ENCODE measurements at places on chromosomes 3 and 15.

- no peak for DNase-seq
Observed at GRCh38 chr3:131427226-131427625, 45.7 kb downstream of the NUDT16 start.

GRCh38 chr15:67127965-67128364, 62.6 kb downstream of the SMAD3 start:
- no peak for DNase-seq

- no peak for DNase-seq
Observed at GRCh38 chr15:77421370-77421700, 647 bp downstream of the HMG20A start.

DNA sequence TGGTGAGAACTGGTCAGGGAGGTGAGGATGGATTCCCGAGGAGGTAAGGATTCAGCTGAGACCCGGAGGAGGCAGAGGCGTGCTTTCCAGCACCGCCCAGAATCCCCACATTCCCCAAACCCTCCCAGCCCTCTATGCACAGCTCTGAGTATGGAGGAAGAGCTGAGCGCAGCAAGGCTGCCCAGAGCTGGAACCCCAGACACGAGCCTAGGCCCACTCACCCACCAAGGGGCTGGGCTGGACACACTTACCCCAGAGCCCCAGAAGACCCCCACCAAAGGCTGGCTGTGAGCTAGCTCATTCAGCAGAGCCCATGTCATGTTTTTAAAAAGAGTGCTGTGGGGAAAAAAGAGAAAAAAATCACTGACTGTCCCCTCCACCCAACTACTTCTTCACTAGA, 271.5 kb downstream of the XXYLT1 start:
- no peak for DNase-seq

GRCh38 chr3:190615607-190616006, 101.7 kb downstream of the IL1RAP start:
- DNase-seq: no peak

GRCh38 chr3:59866076-59866475, 816.3 kb upstream of the CFAP20DC start:
- no peak for DNase-seq

- DNase-seq: no peak
Observed at GRCh38 chr3:183291497-183292031, 38.5 kb downstream of the B3GNT5 start.

GRCh38 chr3:40116478-40117177, 192.9 kb upstream of the EIF1B start:
- DNase-seq: no peak

GRCh38 chr3:54427501-54427900, 305.1 kb downstream of the CACNA2D3 start:
- no peak for DNase-seq

- DNase-seq: no peak
Observed at GRCh38 chr3:164467007-164467406, 611.3 kb downstream of the SI start.

GRCh38 chr3:79175870-79176269, 591.9 kb downstream of the ROBO1 start:
- DNase-seq: no peak

DNA sequence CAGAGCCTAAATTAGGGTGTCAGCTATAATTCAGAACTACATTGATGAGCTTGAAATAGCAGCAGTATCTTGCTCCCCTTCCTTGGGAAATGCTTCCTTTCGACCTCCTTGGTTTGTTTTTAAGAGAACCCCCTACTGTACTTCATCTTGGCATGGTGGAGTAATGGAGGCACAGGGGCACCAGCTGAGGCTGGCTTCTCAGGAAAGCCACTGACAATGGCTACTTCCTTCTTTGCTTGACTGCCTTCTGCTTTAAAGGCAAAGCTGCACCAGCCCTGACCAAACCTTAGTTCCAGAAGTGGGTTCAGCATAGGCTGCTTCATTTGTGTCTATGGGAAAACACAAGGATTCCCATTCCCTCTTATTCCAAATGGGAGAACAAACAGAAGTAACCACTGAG, 1.5 kb upstream of the FBXL22 start:
- DNase-seq: no peak

DNA sequence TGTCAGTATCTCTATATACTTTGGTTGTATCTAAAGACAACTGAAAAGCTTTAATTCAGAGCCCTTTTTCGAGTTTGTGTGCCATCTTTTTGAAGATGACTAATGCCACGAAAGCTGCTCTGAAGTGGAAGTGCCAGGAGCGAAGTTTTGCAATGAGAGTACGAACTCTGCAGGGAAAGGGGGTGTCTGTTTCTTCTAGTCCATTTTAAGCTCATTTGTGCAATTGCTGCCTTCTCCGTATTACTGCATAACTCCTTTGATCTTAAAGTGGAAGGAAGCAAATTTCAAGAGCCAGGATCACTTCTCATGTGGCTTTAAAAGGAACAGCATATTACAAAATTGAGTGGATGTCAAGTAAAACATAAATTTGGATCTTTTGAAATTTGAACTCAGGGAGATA, 245.3 kb downstream of the FEZF2 start:
- DNase-seq: no peak

- no peak for DNase-seq
Observed at GRCh38 chr15:95267481-95267880, 1036.1 kb downstream of the MCTP2 start.

DNA sequence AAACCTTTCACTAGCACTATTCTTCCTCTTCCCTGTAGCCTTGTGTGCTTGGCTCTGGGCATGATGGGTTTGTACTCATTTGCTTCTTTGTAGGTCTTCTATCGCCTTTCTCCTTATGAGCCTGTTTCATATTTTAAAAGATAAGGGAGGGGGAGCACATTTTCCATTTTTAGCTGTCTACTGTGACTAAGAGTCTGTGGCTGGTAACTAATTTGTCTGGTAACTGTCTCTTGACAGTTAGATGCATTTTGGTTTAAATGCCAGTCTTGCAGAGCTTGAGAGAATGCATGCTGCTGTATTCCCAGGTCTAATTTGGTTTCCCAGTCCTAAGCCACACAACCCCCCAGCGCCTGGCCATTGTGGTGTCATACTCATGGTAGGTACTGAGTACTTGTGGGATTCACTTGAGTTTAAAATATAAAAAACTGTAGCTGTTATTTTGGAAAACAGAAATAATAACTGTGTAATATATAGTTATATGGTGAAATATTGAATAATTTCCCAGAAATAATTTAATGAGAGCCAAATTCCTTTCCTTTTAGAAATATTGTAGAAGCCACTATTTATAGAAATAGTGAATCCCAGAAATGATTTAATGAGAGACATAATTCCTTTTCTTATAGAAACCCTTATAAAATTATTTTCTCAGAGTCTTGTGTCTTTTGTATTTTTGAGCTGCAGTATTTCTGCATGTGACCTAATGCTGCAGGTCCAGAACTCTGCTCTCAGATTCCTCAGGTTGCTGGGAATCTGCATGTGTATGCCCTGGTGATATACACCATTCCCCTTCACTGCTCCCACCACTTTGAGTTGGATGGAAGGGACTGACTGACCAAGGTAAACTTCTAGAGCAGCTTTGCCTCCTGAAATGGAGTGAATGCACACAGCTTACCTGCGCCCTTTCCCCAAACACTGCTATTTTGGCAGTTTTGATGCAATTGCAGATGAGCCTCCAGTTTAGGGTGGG, 13.9 kb upstream of the GPR171 start:
- DNase-seq: no peak

- no peak for DNase-seq
Observed at GRCh38 chr3:139832998-139833397, 102.0 kb upstream of the CLSTN2 start.

DNA sequence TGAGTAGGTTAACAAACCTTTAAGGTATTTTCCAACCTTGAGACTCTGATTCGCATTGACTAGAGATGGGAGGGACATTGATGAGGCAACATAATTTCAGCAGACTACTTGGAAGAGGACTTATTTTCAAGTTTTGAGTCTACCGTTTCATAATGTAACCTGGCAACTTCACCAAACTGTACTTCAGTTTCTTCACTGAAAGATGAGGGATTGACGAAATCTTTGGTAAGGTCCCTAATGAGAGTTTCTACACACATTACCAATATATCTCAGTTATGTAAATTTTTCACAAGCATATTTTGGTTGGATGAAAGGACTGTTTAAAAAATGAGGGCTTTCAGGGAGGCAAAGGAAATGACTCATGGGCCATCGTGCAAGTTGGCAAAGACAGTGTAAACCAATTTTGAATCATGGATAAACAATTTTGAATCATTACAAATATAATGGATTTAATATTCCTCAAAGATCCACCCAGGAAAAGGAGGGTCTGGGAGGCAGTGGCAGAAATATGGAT, 28.7 kb upstream of the SEMA6D start:
- no peak for DNase-seq

DNA sequence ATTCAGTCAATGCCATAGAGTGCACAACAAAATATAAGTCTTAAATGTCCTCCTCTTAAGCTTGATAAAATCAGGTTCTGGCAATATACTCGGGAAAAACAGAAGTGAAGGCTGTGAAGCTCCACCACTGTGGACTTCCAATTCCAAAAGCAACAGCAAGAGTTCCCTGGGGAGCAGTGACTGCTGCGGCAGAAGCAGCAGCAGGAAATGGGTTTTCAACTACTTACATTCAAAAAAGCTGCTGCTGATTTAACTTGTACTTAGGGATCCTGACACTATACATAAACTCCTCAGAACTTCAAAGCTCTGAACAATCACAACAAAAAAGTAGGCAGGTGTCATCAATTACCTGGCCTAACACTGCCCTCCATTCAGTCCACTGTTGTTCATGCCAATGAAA, 4.7 kb downstream of the CEP152 start:
- no peak for DNase-seq

GRCh38 chr3:2967871-2968270, 142.3 kb downstream of the IL5RA start:
- no peak for DNase-seq

- DNase-seq: no peak
Observed at GRCh38 chr3:2094941-2095340, 3.7 kb upstream of the CNTN4 start.

DNA sequence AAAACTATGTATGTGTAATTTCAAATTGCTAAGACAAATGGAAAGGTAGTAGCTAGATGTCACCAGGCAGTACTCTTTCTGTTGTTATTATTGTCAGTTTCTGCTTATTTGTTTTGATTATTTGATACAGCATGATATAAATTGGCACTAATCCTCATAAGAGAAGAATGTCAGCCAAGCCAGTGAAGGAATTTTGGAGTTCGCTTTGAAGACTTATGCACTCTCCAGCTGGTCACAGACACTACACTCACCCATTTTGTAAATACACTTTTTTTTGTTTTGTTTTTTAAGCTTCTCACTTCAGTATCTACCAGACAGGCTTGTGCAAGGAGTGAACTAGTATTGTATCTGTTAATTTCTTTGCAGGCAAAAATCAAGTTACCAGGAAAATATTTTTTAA, 180.2 kb upstream of the TTC14 start:
- no peak for DNase-seq

DNA sequence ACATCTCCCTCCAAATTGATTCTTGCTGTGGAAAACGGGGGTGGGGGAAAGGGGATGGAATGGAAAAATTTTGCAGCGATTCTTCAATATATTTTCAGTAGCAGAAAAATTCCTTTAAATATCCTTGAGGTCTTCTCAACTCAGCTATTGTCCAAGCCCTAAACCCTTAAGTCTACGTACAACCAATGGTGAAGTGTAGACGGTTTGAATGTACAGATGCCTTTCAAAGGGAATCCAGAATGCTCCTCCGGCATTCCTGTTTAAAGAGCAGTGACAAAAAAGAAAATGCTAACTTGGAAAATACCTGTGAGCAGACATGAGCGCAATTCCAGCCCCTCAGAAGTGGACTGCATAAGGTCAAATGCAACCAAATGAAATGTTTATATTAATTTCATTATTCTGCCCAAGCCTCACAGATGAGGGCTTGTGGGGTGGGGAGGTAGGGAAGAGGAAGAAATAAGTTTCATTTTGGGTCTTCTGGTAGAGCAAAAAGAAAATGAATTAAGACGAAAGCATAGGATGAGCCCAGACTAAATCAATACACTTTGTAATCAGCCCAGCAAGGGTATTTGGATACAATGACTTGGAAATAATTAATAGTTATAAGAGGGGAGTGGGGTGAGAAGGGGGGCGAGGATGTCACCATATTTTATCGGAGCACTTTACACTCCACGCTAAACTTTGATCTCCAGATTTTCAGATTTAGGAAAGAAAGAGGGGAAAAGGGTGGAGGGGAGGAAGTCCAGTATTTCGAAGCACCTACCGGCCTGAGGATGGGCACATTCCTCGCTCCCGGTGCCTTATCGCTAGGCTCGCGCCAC, 2.7 kb downstream of the FOXP1 start:
- no peak for DNase-seq

DNA sequence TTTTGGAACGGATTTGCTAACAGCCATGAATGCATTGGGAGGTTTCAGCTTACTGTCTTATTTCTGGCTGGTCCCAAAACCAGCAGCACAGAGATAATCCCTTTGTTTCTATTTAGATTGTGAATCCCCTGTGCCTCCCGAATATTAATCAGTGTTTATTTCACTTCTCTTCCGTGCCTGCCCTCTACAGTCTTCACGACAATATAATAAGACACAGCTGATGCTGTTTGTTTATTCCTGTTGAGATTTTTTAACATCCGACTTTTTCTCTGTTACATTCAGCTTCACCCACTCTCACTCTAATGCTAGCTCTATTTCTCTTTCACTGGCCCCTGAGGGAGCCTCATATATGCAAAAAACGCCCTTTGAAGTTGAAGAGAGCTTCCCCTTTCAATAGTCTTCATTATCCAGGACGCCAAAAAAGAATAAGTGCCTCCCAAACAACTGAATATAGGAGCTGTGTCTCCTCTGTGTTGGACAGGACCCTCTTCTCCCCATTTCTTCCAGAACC, 995.3 kb downstream of the ROBO2 start:
- no peak for DNase-seq

DNA sequence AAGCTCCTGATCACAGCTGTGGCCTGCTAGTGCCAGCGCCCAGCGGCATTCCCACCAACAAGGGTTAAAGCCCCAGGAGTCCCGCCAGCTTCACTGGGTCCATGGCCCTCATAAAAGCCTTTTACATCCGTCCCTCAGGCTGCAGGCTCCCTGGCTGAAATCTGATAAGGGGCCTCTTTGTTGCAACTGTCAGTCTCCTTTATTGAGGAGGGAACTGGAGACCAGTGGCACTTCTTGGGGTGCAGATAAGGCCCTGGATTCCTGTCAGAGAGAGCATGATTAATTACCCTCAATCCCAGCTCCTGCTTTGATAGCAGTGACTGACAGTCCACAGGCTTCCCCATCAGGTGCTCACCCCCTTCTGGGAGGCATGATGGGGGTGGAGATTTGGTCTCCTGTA, 30.9 kb upstream of the CLK3 start:
- DNase-seq: no peak

DNA sequence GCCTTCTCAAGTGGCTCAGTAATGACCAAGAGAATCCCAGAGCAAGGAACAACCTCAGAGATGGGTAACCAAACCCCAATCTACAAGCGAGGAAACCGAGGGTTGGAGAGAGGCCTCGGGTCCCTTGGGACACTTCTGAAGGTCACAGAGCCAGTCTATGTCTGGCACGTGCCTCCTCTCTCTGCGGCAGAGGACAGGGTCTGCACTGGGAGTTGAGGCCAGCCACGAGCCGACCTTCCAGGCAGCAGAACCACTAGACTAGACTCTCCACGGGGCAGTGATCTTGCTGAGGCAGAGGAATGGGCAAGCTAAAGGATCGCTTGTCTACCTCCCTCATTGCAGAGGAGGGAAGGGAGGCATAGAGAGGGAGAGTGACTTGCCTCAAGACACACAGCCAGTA, 100.6 kb upstream of the SMAD3 start:
- DNase-seq: no peak

Data from thoracic aorta (tissue), 2 donors.